T-helper 2 cell (primary cell): ENCODE measurements at places on chromosomes 11 and 22.

GRCh38 chr22:24593836-24594568 lies 1.1 kb upstream of the LRRC75B start:
- no peak for DNase-seq

GRCh38 chr11:46114378-46114777 lies 6.9 kb downstream of the PHF21A start:
- no peak for DNase-seq

DNA sequence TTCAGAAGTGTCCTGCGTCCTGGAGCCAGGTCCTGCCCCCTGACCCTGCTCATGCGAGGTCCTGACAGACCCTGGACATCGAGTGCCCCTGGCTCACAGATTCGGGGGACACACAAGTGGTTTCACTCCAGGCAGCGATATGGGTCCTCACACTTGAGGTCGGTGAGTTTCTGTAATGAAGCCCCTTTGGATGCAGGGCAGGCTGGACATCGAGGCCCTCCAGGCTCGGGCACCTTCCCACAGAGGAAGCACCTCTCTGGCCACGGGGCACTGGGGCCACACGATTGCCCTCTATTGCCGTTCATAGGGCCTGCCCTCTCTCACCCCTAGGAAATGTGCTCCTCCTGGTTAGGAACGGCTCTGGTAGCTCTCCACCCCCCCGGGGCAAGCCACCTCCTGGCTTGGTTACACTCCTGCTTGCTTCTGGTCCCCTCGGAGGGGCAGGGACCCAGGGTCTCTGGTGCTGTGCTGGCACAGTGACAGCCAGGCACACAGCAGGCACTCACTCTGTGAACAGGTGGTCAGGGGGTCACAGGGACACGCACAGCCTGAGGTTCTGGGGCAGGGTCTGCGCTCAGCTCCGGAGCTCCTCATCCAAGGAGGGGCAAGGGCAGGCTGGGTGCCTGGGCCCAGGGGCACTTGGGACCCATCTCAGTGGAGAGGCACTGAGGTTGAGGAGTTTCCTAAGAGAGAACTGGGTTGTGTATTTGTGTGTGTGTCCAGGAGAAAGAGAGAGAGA lies 907.7 kb downstream of the BRD1 start:
- no peak for DNase-seq

DNA sequence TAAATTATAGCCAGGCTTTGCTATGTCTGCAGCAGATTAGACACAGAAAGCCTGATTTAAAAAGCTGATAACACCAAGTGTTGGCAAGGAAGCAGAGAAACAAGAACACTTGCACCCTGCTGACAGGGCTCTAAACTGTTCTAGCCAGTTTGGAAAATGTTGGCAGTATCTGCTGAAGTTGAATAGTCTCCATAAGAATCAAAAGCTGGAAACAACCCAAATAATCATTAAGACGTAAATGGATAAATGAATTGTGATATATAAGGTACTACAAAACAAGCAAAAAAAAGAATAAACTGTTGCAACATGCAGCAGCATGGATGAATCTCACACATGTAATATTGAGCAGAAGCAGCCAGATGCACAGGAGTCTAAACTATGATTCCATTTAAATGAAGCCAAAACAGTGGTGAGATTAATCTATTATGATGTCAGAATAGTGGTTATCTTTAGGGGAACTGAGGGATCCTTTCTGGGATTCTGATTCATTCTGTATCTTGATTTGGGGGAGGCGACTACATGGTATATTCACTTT lies 40.4 kb upstream of the ADORA2A start:
- DNase-seq, result no peak

DNA sequence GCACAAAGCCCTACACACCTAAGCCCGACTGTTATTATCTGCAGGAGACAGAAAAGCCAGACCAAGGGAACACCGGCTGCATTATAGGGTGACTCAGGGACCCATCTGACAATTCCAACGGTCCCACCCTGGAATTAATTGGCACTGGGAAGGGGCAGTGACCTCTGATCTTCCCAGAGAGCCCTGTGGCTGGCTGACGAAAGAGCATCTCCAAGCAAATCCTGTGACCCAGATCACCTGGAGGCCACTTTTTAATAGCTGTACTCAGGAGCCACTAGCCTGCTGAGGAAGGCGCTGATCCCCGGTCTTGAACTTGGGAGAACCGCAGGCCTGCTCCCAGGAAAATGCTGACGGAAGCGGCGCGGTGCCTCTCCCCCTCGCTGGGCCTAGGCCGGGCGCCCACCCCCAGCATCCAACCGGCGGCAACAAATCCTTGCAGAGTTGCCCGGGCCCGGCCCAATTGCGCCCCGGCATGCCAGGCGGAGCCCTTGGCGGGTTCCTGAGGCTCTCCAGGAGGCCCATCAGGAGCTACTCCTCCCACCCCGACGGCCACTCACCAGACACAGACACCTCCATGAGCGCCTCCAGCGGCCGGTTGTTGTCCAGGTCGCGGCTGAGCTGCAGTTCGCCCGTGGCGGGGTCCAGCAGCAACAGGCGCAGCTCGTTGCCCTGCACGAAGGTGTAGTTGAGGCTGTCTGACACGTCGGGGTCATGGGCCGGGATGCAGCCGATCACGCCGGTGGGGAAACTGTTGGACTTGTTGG lies 4.2 kb downstream of the CELSR1 start:
- DNase-seq, result no peak

GRCh38 chr11:64514590-64514989 lies 76.4 kb upstream of the SLC22A12 start:
- no peak for DNase-seq

DNA sequence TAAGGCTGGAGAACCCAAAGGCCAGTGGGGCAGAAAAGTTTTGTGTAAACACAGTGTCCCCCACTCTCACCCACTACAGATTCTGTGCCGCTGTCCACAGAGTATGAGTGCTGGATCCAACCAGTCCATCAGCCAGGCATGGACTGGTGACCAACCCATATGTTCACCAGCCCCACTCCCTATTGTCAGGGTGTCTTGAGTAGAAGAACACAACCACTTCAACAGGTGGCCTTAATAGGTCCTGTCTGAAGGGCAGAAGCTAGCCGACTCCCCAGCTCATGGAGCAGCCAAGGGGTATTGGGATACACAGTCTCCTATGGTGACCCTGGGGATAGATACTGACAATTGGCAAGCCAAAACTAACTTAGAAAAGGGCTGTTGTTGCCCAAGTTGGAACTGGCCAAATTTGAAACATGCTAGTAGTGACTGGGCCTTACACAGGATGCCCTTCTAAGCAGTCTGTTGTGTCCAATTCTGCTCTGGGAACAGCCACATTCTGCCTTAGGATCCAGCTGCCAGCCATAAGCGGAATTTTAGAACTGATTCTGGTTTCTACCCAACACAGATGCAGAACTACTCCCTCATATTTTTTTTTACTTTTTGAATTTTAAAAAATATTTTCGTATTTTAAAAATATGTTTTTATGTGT lies 19.8 kb upstream of the PGM2L1 start:
- no peak for DNase-seq

GRCh38 chr11:47394050-47394321 lies 14.4 kb upstream of the SLC39A13 start:
- DNase-seq, result no peak

- no peak for DNase-seq
Measured at GRCh38 chr22:48116871-48117270, 1354.4 kb downstream of the TBC1D22A start.

DNA sequence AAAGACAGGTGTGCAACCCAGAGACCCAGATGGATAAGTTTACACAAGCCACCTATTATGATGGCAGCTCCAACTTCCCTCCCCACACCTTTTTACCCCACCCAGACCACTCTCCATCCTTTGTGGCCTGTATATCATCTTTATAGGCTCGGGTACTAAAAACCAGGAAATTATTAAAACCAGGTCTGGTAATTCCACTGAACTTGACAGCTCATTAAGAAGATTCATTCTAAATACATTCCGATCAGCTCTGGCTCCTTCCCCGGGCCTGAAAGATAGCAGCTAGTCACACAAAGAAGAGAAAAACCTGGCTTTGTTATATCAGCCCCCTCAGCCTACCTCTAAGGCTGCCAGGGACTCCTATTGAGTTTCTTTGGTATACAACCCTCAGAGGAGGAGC lies 67.9 kb upstream of the API5 start:
- DNase-seq, result no peak

GRCh38 chr11:35683728-35684339 lies 21.3 kb downstream of the TRIM44 start:
- DNase-seq, result no peak

GRCh38 chr22:23784215-23784732 lies 2.5 kb upstream of the SMARCB1 start:
- no peak for DNase-seq

DNA sequence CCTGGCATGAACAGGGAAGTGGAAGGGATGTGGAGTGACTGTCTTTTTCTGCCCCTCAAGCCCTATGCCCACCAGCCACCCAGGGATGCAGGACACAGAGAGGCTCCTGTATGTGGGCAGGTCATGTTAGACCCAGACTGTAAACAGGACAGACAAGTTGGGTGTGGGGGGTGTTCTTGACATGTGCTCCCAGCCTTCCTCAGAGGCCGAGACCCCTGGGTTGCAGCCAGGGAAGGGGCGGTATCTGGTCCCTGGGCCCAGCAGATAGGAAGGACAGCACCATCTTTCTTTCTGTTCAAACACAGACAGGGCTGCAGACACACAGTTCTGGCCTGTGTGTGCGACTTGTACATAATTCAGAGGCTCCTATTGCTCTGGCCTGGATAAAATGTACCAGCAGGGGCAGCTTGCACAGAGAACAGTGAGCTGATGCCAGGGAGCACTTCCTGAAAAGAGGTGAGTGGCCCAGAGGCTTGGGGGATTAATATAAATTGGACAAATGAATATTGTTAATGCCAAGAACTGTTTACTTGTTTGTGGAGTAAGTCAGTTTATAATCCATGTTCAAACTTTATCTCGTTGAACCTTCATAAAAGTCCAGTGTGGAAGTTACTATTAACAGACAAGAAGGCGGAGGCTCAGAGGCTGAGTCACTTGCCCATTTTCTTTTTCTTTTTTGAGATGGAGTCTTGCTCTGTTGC lies 16.6 kb downstream of the GDPD5 start:
- no peak for DNase-seq

DNA sequence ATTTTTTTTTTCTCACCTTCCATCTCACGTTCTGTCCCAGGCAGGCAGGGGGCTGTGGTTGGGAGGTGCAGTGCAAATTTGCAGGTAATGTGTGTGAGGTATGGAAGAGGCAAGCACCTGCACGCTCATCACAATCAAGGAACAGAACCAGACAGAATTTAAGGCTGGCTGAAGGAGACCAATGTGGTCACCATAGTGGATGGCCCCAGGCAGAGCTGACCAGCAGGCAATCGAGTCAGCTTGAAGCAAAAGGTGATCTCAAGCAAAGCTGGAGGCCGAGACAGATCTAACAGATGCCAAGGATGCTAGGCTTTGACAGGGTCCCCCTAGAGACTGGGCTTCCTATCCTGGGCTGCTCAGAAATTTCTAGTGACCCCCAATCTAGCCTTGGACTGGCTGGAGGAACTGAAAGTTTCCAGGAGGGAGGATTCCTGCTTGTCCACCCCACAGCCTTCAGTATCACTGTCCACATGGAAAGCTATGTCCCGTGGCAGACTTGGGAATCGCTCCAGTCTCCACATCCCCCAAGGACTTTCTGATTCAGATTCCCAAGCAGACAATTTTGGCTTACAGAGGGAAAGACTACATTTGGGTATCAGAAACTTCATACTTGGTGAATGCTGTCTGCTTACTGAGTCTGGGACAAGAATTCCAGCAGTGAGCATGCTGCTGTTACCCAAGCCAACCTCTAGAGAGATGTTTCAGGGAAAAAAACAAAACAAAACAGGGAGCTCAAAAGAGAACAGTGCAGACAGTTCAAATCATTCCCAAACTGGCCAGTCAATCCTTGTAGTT lies 9.0 kb upstream of the MICAL3 start:
- DNase-seq, result no peak

- no peak for DNase-seq
Measured at GRCh38 chr11:8209208-8209807, 40.5 kb upstream of the RIC3 start.

DNA sequence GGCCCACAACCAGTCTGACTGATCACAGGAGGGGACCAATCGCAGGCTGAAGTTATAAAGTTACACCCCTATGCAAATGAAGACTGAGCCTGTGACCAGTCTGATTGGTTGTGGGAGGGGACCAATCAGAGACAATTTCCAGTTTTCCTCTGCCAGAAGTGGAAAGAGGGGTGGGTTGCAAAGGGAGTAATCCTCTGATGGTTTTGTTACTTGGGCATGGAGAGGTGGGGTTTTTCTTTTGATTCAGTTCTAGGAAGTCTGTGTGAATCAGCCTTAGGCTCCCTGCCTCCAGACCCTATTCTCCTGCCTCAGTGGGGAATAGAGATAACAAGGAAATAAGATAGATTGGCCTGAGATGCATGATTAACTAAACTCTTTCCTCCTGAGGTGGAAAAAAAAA lies 9.9 kb downstream of the OR6M1 start:
- DNase-seq, result no peak

- no peak for DNase-seq
Measured at GRCh38 chr11:6298605-6299004, 21.7 kb downstream of the CAVIN3 start.

GRCh38 chr11:74019860-74020259 lies 11.0 kb upstream of the UCP3 start:
- DNase-seq, result peak; percentile 66

DNA sequence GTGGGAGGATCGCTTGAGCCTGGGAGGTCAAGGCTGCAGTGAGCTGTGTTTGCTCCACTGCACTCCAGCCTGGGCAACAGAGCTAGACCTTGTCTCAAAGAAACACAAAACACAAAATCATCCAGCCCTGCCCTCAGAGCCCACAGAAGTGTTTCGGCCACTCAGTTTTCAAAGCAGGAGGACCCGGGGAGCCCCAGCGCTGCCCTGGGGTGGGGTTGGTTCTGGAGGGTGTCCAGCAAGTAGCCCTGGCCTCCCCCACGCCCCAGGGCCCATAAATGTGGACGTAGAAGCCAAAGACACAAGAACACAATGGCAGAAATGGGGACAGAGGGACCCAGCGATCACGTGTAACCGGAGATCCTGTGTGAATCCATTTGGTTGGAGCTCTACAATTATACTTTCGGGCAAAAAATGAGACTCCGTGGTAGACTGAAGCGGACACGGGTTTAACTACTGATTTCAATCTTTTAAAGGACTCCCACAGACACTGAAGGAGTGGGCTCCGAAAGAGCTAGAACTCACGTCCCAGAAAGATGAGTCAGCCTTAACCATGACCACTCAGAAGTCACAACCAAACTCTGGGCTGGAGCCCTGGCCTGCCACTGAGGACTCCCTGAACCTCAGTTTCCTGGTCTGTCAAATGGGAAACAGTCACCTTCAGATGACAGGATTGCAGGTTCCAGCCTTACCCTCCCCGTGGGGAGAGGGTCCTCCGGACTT lies 9.0 kb upstream of the CYTH4 start:
- DNase-seq, result no peak

GRCh38 chr11:462107-462890 lies 12.2 kb downstream of the PTDSS2 start:
- no peak for DNase-seq

GRCh38 chr22:20112623-20113511 lies 3.0 kb upstream of the RANBP1 start:
- no peak for DNase-seq

DNA sequence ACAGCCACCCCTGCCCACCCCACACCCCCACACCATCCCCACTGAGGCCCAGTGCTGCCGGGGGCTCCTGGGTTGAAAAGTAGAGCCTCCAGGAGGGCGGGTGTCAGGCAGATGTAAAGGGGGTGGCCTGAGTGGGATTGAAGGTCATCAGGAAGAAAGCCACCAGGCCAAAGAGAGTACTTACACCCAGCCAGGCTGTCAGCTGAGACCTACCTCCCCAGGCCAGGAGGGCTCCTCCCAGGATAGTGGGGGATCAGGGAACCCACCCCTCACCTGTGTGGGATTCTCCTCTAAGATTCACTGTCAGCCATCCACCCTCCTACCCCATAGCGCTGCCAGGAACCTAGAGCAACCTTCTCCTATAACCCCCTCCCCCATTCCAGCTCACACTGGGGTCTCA lies 17.2 kb upstream of the FCHSD2 start:
- DNase-seq, result no peak
